ENCODE measurements at places on chromosomes 4 and X.
A peak's percentile ranks its signal among the peaks of the same experiment; 100 is the strongest.

DNA sequence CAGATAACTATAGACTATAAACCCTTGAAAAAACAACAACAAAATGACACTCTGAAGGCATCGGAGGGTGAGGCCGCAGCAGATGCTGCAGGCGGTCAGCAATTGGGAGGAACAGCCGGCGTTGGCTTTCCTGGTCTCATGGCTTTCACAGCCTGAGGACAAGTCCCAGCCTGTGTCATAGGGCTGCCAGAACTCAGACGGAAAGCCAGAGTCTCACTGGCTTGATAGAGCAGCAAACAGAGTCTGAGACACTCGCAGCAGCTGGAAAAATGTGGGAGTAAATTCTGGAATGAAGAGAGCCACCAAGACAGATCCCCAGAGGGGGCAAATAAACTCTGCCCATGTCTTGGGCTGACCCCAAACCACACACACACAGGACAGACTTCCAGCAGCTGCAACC lies 86.3 kb downstream of the PPP2R2C start:
- DNase-seq, result no peak

DNA sequence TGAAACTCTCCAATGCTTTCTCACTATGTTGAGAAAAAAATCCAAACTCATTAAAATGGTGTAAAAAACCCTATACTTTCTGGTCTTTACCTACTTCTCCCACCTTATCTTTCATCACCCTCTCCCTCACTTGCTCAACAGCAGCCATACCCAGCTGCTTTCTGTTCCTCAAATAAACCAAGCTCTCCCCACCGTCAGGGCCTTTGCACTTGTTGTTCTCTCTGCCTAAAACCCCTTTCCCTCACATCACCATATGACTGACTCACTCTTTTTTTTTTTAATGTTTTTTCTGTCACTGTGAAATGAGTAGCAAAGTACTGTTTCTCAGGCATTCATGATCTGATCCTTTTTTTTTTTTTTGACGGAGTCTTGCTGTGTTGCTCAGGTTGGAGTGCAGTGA lies 122.3 kb upstream of the TMEM164 start:
- no peak for DNase-seq

DNA sequence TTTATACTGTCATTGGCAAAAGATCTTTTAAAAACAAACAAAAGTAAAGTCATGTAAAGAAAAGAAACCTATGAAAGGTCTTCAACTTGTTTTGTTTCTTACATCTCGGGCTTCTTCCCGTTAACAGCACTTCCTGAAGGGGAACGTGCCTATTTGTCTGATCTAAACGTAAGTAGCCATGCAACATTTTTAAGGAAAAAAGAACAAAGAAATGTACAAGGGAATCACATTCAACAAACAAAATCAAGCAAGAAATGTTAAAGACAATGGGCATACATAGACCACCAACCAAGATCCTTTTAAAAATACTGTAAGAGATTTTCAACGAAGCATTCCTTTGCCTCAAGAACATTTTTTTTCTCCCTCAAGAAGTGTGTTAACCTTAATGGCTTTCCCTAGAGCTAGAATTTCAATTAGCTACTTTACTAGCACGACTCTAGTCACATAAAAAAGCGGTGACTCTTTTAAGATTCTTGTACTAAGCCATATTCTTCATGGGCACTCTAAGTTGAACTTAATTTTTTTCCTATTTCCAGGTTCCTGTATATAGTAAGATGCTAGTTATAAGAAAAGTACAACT lies 112.0 kb upstream of the TTC29 start:
- no peak for DNase-seq

DNA sequence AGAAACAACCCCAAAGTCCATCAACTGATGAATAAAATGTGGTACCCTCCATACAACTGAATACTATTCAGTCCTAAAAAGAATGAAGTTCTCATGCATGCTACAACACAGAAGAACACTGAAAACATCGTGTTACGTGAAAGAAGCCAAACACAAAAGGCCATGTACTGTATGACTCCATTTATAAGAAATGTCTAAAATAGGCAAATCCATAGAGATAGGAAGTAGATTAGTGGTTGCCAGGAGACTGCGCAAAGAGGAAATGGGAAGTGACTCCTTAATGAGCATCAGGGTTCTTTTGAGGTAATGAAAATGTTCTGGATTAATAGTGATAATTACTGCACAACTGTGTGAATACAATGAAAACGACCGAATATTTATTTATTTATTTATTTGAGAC lies 23.4 kb downstream of the FBXW7 start:
- no peak for DNase-seq

DNA sequence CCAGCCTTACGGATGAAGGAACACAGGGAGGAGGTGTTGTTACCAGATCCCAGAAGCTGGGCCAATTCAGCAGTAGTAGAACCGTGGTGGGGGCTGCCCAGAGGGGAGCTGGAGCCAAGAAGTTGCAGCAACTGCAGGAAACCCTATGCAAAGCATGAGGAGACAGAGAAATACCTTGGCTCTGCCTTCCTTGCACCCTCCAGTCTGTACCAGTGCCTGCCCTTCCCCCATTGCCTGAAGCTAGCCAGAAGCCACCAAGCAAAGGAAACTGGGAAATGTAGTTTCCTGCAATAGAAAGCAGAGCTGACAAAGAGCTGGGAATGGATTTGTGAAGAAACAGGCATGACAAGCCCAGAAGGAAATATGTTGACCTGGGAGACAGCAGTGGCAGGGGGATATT lies 108.7 kb upstream of the FUNDC1 start:
- DNase-seq, result no peak

- no peak for DNase-seq
Observed at GRCh38 chr4:72857787-72858186, 211.7 kb downstream of the COX18 start.

DNA sequence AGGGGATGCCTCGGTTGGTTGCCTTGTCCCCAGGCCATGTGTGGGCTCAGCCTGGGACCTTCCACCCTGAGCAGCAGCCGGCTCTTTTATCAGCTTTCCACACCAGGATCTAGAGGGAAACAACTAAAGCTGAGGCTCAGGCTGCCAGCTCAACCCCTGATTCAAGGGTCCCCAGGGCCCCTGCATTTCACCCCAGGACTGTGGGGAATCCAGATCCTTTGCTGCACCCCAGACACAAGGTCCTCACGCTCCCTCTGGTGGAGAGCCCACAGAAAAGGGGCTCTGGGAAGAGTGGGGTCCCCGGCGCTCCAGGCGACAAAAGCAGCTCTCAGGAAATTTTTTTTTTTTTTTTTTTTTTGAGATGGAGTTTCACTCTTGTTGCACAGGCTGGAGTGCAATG lies 64.3 kb downstream of the ZFYVE28 start:
- DNase-seq, result no peak

- DNase-seq, result peak; percentile 28
Observed at GRCh38 chr4:186725469-186726425, 2.1 kb upstream of the FAT1 start.

DNA sequence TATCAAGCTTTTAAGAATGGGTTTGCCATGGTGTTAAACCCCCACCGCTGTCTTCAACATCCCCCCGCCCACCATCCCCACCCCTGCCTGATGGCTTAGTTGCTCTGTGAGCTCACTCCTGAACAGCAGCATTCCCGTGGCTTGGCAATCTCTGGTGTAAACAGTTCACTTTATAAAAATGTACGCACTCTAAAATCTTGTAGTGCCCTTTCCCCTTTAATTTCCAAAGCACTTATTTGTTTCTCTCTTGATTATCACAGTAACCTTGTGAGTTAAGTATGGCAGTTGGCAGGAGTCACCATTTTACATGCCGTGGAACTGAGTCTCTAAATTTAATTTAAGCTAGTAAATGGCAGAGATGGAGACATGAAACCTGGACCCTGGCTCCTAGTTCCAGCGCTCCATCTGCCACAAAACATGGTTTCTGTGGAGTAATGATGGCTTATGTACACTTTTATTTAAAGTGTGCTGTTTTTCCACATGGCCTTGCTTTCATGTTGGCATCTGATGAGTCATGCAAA lies 123.1 kb downstream of the AFF1 start:
- DNase-seq, result no peak

GRCh38 chr4:145716200-145716599 lies 36.3 kb downstream of the C4orf51 start:
- no peak for DNase-seq

DNA sequence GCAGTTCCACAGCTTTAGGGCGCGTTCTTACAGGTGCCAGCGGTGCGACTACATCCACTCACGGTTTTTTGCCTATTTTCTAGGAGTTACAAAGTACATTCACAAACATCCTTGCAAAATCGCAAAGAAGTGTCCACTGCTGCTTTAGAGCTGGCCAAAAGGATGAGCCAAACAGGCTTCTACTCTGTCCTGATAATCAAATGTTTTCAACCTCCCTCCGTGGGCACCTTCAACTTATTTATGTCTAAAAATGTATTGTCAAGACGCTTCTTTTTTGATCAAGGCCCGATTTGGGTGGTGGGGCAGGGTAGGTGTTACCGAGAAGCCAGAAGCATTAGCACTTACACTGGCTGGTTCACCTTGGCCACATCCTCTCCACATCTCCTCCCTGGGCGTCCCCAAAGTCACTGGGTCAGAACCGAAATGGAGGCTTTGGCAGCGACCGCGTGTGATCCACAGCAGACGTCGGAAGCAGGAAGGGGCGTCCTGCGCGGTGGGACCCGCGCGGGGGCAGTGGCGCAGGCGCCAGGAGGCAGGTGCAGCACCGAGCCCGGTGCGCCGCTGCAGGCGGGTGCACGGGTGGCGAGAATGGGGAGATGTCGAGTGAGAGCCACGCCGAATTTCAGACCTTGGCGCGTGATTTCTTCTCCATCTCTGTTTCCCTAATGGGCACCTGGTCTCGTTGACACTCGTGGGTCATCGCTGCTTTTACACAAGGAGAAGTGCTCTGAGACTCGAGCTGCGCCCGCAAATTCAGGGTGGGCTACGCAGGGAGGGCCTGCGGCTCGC lies 16.9 kb downstream of the NKX3-2 start:
- no peak for DNase-seq

- DNase-seq, result no peak
Observed at GRCh38 chr4:171016145-171016544, 797.1 kb upstream of the GALNTL6 start.

DNA sequence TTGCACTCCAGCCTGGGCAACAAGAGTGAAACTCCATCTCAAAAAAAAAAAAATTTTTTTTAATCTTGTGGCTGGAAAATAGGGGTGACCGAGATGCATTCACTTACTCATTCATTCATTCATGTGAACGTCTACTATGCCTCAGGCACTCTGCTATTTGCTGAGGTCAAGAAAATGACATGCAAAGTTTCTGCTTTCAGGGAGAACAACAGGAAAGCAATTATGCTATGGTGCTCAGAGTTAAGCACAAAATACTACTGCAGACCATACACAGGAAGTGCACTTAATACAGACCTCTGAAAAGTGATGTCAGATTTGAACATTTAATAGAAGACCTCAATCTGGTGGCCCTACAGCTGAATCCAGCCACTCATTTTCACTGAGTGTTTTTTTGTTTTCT lies 59.6 kb upstream of the DUSP21 start:
- no peak for DNase-seq

DNA sequence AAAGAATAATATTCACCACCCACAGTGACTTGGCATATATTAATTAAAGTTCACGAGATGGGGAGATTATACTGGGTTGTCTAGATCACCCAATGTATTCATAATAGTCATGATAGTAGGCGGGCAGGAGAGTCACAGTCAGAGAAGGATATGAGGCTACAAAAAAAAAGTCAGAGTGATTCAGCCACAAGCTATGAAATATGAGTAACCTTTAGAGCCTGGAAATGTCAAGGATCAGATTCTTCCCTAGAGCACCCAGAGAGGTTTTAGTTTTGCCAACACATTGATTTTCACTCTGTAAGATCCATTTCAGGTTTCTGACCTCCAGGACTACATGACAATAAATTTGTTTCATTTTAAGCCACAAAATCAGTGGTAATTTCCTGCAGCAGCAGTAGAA lies 501.9 kb downstream of the GABRG1 start:
- no peak for DNase-seq

- DNase-seq, result no peak
Observed at GRCh38 chr4:54708339-54709279, 50.9 kb downstream of the KIT start.

DNA sequence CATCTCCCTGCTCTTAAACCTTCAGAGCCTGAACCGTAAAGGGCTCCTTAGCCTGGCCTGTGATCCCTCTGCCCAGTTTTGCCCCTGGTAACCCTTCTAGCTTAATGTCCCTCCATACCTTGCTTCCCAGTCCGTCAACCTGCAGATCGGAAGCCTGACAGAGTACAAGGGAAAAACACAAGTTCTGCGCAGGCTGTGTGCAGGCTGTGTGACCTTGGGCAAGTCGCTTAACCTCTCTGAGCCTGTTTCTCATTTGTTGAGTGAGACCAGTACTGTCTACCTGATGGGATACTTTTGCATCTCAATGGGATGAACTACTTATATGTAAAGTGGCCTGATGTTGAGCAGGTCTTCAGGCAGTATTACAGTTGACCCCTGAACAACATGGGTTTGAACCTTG lies 1.7 kb downstream of the NSDHL start:
- no peak for DNase-seq

DNA sequence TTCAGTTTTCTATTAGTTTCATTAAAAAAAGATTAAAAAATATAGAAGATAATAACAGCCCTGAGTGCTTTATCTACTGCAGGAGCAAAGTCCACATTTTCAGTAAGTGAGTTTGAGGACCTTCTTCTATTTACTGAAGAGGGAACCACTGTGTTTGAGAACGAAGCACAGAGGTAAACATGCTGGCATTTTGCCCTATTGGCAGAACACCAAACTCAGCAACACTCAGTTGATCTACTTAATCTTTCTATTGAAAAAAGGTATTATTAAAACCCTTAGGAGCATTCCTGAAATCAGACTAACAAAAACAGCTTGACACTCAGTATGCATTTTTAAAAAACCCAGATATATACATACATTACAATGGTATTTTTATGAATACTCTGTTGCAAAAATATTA lies 1496.7 kb downstream of the TECRL start:
- no peak for DNase-seq

- peak; percentile 44 for DNase-seq
Observed at GRCh38 chrX:150767475-150768131, 74.4 kb downstream of the MTMR1 start.

GRCh38 chrX:123728016-123728415 lies 4.8 kb downstream of the THOC2 start:
- DNase-seq, result no peak

GRCh38 chr4:97558204-97558778 lies 585.0 kb downstream of the STPG2 start:
- no peak for DNase-seq

DNA sequence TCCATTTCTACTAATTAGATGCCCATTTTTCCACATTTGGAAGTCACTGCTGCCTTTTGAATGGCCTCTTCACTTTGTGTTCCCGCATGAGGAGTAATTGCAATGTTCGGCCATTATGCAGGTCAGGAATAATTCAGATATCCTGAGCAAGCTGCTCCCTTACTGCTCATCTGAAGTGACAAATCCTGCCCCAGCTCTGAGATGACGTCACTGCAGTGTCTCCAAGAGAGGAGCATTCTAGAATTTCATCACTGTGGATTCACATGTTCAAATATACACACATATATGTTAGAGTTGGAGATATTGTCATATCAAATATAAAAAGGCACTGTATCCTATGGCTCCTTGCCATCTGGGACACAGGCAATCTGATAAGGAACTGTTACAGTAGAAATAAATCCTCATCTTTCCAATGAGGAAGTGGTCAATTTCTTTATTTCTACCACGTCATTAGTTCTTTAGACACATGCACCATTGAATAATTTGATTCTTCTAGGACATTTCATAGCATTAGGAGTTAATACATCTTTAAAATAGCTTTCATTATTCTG lies 706.9 kb upstream of the TENM3 start:
- no peak for DNase-seq

GRCh38 chrX:7372825-7373525 lies 225.0 kb upstream of the PUDP start:
- DNase-seq, result no peak

All from activated CD4-positive, alpha-beta memory T cell treated with anti-CD3 and anti-CD28 coated beads for 36 hours (primary cell).